ENCODE measurements at places on chromosomes 1 and 21. TPM values are rescaled to one million over a fixed set of nuclear protein-coding genes. Genes with fewer than 3 reads are reported as not detected.

Gene TMEM51
- 4.3 TPM for polyA plus RNA-seq

Gene MTMR11
- 3.1 TPM for polyA plus RNA-seq

Gene PCNT
- 20.8 TPM for polyA plus RNA-seq

Gene LRRC38
- polyA plus RNA-seq = 0.36 TPM

Gene C1QA
- 51.4 TPM for polyA plus RNA-seq

Gene RAP1GAP
- 18.4 TPM for polyA plus RNA-seq

Gene MAEL
- polyA plus RNA-seq = 3.9 TPM

Gene ARHGAP29
- 11.0 TPM for polyA plus RNA-seq

Gene FABP3
- 6,193 TPM for polyA plus RNA-seq

Gene C21orf58
- polyA plus RNA-seq = 1.4 TPM

Gene STPG1
- 3.9 TPM for polyA plus RNA-seq

Gene RIPPLY3
- not detected for polyA plus RNA-seq

Gene LEFTY2
- polyA plus RNA-seq = 0.59 TPM

Gene MYCL
- 0.23 TPM for polyA plus RNA-seq

Gene TNNI3K
- 56.5 TPM for polyA plus RNA-seq

Gene POFUT2
- polyA plus RNA-seq = 14.1 TPM

Measured in right cardiac atrium (tissue), 5 donors.